Suppressor macrophage treated with lipopolysaccharide for 4 hours (primary cell): ENCODE measurements at places on chromosomes 7 and 10.

DNA sequence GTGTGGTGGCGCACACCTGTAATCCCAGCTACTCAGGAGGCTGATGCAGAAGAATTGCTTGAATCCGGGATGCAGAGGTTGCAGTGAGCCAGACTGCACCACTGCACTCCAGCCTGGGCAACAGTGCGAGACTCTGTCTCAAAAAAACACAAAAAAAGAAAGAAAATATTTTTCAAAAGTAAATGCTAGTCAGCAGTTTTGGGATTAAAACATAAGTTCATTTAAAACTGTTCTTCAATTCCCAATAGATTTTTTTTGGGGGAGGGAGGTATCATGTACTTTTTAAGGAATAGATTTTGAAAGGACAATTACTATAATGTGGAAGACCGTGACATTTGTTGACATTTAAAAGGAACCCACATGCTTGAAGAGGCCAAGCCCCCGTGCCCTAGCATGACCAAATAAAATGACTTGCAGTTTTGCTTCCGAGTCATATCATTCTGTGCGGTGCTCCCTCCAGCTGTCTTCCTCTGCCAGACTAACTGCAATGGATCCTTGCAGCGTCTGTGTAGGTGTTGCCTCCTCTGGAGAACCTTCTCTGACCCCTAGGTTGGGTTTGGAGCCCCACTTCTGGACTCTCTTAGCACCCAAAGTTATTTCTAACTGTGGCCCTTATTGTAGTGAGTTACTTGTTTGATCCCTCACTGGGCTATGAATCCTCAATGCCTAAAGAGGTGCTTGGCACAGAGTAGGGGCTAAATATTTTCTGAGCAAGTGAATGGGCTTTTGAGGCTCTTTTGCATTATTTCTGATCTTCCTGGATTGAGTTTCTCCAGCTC lies 17.4 kb upstream of the HPS1 start:
- peak; percentile 64 for DNase-seq

DNA sequence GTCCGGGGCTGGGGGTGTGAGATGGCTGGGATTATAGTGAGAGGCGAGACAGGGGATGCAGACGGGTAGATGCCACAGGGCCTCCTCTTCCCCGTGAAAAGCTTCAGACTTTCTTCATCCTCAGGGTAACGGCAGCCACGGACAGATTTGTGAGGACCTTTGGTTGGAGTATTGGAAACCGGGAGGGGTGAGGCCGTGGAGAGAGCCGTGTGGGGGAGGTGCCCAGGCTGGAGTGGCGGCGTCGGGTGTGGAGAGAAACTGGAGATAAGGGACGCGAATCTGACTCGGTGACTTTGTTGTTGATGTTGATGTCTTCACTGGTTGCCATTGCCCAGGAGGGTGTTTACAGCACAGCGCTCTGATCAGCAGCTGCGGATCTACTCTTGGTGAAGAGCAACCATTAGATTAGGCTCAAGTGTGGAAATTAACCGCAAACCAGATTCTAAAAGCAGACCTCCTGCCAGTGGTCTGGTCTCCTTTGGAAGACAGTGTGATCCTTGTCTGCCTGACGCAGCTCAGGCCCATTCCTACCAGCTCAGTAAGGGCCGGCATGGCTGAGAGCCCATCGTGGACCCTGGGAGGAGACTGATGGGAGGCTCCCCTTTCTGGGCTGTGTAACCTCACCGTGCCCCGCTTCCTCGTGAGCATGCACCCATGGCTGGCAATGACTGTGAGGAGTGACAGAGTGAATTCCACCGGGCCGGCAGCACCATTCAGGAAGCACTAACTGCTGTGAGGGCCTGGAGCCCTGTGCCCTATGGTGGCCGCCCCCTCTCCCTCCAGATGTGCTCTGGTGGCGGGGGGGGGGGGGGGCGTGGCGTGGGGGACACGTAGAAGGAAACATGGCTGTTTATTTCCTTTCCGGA lies 90.3 kb downstream of the INPP5A start:
- DNase-seq = peak; percentile 17

DNA sequence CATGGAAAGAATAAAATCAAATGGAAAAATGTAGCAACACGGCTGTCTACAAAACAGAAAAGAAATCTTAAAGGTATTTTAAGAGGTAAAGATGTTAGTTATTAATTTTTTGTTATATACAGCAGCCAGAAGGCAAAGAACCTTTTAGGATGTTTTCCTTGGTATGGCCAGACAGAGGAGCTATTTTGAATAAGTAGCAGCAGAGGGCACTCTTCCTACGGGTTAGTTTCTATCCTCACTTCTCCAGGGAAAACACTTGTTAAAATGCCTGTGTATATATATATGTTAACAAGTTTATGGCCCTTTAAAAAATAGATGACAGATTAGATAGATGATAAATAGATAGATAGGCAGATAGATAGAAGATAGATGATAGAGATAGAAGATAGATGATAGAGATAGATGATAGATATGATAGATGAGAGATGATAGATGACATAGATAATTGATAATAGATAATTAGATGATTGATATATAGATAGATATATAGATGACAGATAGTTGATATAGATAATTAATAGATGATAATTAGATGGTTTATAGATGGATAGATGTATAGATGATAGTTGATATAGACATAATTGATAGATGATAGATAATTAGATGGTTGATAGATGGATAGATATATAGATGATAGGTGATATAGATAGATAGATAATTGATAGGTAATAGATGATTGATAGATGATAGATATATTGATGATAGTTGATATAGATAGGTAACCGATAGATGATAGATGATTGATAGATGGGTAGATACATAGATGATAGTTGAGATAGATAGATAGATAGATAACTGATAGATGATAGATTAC lies 57.8 kb upstream of the WIPF3 start:
- DNase-seq = peak; percentile 45

DNA sequence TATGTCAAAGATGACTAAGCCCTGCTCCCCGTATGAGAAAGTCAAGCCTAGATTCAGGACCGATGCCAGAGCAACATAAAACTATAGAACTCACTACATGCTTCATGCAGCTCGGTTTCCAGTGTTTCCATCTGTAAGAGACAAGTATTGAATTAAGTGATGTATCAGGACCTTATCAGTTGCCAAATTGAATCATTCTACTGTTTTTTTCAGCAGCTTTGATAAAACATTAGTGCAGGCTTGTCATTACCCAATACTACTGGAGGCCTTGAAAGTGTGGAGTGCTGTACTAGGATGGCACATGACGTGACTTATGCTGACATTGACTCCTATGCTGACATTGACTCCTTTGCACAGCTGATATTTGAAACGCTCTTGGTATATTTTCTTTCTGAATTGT lies 10.8 kb upstream of the NRP1 start:
- DNase-seq = no peak

DNA sequence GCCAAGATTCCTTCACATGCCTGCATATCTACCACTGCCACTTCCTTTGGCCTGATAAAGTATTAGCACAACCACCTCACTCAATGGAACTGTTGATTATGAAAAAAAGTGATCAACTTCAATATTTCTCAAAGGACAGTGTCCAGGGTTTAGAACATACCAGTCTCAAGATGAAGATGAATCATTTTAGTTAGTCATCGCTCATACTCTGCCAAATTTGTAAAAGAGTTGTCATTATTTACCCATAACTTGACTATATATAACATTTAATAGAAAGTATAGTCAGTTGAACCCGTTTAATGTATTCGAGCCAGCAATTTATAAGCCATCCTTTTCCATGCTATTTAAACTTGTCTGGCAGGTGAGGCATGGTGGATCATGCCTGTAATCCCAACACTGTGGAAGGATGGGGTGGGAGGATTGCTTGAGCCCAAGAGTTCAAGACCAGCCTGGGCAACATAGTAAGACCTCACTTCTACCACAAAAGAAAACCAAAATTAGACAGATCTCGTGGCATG lies 33.2 kb downstream of the SPAM1 start:
- no peak for DNase-seq

GRCh38 chr7:1794888-1795542 lies 124.9 kb downstream of the ELFN1 start:
- DNase-seq = no peak

DNA sequence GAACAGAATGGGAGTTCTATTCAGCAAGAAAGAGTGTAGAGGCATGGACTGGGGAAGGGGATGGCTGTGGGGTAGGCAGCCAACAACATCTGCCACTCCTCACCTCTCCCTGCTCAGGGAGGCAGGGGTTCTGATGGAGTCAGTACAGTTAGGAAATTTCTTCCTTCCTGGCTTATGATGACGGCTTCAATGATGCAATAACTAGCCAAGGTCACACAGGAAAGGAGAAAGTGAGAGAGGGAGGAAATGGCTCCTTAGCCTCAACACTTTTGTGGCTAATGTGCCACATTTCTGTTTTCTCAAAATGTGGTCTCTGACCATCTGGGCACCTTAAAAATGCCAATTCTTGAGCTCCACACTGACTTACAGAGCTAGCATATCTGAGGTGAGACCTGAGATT lies 79.3 kb upstream of the PDZD8 start:
- peak; percentile 30 for DNase-seq

- DNase-seq = no peak
These were observed 10.8 kb upstream of the ELN start for GRCh38 chr7:74017125-74017524.

DNA sequence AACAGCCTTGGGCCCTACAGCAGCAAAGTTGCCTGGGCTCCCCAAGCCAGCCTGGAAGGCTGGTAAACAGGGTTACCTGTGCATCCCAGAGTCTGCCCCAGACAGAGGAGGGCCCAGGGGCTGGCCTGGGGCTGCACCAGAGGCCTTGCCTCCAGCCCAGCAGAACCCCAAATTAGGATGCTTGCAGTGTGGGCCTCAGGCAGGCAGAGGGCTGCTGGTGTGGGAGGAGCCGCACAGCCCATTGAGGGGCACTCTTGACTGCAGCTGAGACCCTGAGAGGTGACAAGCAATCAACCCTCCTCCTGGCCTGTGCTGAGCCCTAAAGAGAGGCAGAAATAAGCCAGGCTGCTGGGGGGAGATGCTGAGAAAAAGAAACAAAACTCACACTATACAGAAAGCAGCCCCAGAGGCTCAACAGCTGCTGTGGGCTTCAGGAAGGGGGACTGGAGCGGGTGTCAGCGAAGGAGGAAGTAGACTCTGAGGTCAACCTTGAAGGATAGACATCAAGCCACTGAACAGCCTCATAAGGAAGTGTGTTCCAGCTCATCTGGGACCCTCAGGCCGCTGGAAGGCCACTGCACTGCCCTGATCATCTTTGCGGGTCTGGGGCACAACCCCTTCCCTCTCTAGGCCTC lies 6.6 kb downstream of the AIFM2 start:
- no peak for DNase-seq

GRCh38 chr7:129777993-129778769 lies 166.7 kb downstream of the NRF1 start:
- DNase-seq = no peak

- no peak for DNase-seq
These were observed 448.1 kb downstream of the GRM8 start for GRCh38 chr7:126804604-126805003.

GRCh38 chr10:62847433-62847832 lies 31.3 kb upstream of the EGR2 start:
- DNase-seq = no peak

DNA sequence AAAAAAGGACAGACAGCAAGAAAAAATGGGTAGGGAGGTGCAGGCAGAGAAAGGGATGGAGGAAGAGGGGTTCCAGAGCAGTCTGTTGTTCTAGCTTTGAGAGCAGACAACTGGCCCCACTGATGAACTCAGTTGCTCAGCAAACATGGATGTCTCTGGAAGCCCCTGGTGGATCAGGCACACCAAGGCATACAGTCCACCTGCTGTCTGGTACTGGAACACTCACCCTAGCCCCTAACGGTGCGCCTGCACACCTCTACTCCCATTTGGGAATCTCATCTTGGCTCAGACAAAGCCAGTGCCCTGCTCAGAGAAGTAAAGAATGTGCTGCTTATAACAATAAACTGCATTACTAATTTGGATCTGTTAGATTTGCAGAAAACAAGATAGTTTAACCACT lies 7.7 kb downstream of the MACROH2A2 start:
- no peak for DNase-seq
